ENCODE measurements at places on chromosomes 7 and 10. TPM values are rescaled to one million over a fixed set of nuclear protein-coding genes. Genes with fewer than 3 reads are reported as not detected.

DNA sequence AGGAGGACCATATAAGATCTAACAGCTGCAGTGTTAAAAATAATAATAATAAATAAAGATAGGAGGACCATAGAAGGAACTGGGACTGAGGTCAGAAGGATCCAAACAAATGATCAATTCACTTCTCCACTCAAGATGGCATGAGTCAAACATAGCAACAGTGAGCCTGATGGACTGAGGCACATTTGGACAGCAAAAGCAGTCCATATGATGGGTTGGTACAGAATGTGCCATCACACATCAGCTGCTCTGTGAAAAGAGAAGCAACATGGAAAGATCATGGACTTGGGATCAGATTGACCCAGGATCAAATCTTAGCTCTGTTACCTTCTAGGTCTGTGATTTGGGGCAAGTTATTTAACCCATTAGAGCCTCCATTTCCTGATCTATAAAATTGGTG is 188.9 kb upstream of the KMT2E start:
- DNase-seq = no peak

GRCh38 chr10:126209451-126209850 is 178.8 kb downstream of the ADAM12 start:
- DNase-seq = no peak

GRCh38 chr7:131948434-131949053 is 392.1 kb upstream of the PODXL start:
- DNase-seq = no peak

GRCh38 chr10:118238573-118239235 is 103.4 kb downstream of the FAM204A start:
- DNase-seq = no peak

GRCh38 chr10:102208311-102209035 is 17.6 kb upstream of the ELOVL3 start:
- no peak for DNase-seq

Gene HOXA13
- not detected for total RNA-seq

Gene SPDYE17
- total RNA-seq = not detected
